ENCODE measurements at places on chromosomes 2 and 18.

DNA sequence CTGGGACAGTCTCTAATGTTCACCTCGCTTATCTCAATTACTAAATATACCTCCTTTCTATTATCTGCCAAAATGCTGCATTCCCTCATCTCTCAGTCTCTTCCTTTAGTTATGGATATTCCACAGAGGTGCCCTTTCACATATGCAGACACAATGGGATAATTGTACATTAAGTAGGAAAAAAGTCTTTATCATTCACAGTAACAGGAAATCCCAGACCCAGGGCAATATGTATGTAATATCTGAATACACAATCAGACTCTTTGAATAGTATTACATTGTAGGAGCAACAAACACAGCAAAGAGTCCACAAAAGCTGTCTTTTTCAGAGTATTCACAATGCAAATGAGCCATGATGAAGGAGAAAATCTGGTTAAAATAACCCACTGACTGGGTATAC, 1399.0 kb upstream of the ZEB2 start:
- no peak for DNase-seq

- DNase-seq: no peak
Measured at GRCh38 chr2:70728128-70728527, 39.9 kb downstream of the ADD2 start.

DNA sequence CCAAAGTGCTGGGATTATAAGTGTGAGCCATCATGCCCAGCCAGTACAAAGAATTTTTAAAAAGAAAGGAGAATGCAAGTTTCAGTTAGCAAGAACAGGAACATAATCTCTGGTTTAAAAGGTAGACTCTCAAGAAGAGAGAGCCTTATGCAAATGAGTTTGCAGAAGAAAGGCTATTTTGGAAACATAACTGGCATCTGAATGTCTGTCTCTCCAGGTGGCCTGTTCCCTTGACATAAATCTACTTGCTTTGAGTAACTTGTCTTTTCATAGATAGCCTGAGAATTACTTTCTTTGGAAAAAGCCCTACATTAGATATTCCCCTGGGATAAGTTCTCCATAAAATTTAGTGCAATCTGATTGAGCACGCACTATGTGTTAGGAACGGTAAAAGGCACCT, 109.6 kb downstream of the ICOS start:
- no peak for DNase-seq

- no peak for DNase-seq
Measured at GRCh38 chr18:48547531-48547981, 8.7 kb downstream of the CTIF start.

DNA sequence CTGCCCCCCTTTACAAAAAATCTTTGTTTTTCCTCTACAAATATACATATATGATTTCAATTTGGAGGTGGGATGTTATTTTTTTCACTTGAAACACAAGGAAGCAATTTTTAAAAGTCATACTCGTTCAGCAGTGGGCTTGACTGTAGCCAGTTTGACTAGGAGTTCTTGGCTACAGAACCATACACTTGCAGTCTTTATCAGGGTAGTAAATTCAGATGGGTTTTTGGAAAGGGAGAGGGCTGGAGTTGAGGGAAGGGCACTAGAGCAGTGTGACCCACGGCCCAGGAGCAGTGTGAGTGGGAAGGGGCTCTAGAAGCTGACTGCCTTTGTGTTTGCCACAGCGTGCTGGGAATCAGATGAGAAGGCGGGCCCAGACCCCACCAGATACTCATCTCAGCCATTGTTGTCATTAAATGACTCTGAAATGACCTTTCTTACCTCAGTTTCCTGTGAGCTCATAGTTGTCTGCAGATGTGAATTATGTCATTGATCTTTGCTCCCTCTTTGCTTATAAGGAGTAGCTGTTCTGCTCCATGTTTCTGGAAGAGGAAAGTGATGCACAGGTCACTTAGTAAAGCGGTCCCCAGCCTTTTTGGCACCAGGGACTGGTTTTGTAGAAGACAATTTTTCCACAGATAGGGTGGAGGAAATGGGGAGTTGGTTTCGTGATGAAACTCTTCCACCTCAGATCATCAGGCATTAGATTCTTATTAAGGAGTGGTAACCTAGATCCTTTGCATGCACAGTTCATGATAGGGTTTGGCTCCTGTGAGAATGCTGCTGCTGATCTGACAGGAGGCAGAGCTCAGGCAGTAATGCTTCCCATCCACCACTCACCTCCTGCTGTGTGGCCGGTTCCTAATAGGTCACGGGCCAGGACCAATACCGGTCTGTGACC, 116.8 kb downstream of the SPTBN1 start:
- no peak for DNase-seq

DNA sequence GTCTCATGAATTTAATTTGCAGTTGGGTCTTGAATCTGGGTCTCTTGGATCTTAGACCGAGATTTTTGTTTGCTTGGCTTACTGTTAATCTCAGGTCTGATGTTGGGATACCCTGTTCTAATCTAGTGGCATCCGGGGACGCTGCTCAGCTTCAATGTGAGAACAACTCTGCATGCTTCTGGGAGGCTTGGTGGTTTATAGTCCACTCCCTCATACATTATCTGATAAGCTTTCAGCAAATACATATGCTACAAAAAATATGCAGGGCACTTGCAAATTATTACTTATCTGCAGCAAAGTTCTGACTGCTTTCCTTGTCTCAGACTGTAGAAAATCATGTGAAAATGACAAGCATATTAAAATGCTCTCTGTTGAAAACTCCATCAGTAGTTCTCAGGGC, 39.4 kb downstream of the RNF144A start:
- no peak for DNase-seq
